ENCODE measurements at places on chromosomes 1 and 21.

GRCh38 chr1:57788313-57788712 lies 364.5 kb upstream of the DAB1 start:
- no peak for DNase-seq

DNA sequence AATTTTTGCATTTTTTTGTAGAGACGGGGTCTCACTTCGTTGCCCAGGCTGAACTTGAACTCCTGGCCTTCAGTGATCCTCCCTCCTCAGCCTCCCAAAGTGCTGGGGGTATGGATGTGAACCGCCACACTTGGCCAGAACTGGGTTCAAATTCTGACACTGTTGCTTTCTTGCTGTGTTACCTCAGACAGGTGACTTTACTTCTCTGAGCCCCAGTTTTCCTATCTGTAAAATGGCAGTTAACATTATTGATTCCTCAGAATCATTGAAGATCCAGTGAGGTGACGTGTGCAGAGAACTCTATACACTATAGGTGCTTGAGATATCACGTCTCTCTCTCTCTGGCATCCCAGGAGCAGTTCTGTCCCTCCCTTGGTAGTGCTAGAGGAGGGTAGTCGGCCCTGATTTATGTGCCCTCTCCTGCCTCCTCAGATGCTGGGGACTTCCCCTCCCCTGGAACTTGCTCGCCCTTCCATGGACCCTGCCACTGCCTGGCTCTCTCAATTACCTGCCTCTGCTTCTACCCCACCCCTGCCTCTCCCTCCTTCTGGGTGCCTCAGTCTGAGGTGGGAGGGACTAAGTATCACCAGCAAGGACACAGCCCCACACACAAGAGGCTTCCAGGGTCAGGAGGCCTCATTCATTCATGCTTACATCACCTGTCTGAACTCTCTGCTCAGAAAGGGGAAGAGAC lies 2.8 kb upstream of the HPCA start:
- DNase-seq, result no peak

DNA sequence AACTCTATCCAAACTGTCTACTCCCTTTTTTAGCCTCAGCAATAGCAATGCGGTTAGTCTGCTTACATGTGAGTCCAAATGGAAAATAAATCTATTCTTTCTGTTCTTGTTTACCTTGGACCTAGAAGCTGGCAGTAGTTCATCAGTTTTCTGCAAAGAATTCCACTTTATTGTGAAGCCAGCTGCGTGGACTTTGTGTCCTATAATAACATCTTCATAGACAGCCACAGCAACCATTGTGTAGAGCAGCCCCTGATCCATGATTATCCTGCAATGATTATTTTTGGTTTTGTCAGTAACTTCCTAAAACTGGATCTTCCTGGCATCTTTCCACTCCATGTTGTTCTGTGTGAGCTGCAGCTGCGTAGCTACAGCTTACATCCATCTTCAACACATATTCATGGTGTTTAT lies 408.7 kb downstream of the NUF2 start:
- no peak for DNase-seq

GRCh38 chr1:15214527-15214926 lies 32.5 kb upstream of the FHAD1 start:
- DNase-seq, result no peak

DNA sequence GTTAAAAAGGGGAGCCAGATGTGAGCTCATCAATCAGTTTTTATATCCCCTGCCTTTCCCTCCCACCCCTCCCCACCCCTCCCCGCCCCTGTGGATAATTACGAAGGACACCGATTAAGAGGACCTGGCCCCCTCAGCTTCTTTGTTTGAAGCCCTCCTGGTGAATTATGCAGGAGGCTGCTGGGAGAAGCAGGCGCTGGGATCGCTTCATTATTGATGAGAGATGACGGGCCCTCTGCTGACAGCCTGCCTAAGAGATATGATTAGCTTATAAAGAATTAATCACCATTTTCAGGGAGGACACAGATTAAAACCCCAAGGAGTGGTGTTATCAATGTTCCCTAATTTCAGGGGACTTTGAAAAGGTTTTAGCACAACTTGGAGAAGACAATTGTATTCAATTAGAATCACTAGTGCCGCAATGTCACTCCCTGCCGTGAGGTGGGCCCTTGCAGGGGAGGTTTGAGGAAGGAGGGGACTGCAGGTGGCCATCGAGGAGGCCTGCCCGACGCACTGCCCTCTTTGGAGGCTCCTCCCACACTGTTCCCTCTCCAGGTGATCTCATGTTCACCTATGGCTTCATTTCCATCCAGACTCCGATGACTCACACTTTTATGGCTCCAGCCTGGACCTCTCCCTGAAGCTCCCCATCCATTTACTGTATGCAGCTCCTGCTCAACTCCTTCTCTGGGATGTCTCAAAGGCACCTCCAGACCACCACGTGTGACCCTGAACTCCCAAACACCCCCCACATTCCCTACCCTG lies 67.0 kb upstream of the KLHDC7A start:
- DNase-seq, result no peak

DNA sequence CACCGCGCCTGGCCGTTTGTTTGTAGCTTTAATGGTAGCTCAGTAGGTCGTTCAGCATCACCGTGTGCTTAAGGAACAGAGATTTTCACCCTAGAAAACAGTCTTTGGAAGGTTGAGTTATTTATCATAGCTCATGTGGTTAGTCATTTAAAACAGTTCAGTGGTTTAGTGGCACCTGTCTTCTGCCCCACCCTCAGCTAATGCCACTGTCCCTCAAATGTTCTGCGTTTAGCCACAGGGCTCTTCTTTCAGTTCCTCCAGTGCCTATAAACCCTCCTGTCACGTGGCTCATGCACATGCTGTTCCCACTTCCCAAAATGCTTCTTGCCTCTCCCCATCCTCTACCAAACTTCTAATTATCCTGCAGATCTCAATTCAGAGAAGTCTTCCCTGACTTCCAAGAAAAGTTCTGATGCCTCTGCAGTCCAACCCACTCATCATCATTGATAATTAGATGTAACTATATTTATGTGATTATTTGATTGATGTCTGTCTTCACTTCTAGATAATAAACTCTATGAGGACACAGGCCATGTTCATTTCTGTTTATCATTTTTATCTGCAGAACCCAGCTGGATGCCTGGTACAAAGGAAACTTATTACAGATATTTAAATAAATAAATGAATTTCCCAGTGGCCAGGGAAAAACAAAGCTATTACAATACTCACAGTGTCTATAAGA lies 14.4 kb upstream of the DIPK1A start:
- no peak for DNase-seq

DNA sequence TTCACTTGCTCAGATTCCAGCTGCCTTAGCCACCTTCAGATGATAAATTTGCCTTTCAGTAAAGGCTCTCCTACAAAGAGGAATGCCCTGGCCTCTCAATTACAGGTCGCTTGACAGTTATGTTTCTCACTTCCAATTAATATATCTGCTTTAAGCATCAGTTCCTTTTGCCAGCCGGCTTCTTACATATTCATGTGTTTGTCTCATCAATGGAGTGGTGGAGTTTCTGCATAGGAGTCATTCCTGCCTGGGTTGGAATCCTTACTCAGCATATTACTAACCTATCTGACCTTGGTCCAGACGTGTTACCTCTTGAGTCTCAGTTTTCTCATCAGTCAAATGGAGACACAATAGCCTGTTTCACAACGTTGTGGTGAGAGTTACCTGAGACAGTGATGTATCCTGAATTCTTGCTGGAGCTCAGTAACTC lies 9.4 kb upstream of the SESN2 start:
- no peak for DNase-seq

GRCh38 chr1:6133146-6133895 lies 46.8 kb downstream of the CHD5 start:
- no peak for DNase-seq

GRCh38 chr1:212791676-212792395 lies at the start of the genes NSL1 and TATDN3:
NSL1 (minus strand) TSS chr1:212791777; CDS start chr1:212791763, 14 bp downstream.
TATDN3 (plus strand) TSS chr1:212791894; CDS start chr1:212791922, 28 bp downstream.
- peak; percentile 81 for DNase-seq

GRCh38 chr1:17582124-17582774 lies 42.8 kb downstream of the ARHGEF10L start:
- DNase-seq, result no peak

- DNase-seq, result no peak
Measured at GRCh38 chr1:44743211-44743610, 3.6 kb downstream of the KIF2C start.

DNA sequence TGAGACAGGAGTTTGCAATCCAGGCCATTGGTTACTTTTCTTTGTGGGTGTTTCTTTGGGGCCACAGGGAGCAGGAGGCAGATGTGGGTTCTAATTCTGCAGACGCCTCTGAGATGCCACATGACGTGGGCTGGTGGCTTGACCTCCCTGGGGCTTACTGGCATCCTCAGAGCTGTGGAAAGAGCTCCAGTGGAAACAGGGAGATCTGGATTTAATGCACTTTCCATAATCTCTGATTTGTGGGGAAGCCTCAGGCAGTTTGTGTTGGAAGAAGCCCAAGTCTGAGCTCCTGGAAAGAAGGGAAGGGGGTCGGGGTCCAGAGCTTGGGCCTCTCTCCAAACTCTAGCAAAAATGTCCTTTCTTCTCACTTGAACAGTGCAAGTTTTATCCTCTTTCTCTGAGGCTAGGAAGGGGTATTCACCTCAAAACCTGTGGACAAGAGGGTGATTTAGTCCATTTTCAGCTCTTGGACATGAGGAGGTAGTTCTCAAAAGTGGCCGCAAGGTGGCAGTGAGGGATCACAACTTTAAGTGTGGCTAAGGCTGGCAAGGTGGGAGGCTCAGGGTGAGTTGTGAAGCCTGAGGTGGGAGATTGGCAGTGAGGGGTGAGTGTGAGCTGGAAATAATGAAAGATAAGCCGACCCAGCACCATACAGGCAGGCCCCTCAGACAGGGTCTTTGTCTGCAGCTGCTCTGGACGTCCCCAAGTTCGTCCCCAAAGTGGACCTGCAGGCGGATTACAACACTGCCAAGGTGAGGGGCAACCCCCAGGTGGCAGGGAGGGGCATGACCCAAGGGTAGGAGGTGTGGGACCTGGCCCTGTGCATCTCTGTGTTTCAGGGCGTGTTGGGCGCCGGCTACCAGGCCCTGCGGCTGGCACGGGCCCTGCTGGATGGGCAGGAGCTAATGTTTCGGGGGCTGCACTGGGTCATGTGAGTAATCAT lies 9.2 kb downstream of the IKBKE start:
- peak; percentile 72 for DNase-seq

- DNase-seq, result no peak
Measured at GRCh38 chr1:233027046-233027445, 76.6 kb downstream of the NTPCR start.

DNA sequence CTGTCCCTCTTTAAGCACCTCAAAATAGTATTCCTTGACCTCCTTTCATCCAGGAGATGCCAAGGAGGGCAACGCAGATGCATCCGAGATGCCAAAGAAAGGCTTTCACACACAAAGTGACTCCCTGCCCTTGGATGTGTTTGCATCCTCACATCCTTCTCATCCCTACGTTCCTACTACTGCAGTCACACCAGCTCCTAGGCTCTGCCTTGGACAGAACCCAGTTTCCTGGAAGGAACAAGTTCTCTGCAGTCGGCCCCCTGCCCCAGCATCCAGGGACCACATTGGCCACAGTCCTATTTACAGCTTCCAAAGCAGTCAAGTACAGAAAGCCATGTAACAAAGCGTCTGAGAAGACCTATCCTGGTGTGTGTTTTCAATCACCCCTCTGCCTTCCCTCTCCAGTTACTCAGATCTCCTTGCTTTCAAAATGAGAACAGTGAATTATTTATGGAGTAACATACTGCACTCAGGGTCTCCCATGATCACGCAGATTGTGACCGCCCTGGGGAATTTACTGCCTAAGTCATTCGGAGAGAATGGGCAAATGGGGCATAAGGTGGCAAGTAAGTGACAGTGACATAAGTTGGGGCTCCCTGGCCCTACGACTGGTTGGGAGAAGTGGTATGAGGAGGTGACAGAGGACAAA lies 21.8 kb upstream of the SRP9 start:
- DNase-seq, result no peak

DNA sequence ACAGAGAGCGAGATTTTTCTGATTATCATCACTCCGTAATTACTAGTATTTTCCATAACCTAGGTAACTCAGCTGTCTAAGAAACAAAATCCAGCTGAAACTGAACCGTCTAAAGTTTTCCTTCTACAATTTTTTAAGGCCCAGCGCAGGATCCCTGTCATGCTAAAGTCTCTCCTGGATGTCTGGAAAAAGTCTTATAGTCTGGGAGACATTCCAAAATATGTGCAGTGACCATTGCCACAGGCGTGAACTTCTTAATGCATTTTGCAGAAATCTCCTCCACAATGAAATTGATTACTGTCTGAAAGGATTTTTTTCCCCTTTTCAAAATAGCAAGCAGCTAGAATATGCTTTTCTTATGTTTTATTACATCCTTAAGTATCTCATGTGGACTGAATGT lies 209.3 kb upstream of the C1orf105 start:
- DNase-seq, result no peak

DNA sequence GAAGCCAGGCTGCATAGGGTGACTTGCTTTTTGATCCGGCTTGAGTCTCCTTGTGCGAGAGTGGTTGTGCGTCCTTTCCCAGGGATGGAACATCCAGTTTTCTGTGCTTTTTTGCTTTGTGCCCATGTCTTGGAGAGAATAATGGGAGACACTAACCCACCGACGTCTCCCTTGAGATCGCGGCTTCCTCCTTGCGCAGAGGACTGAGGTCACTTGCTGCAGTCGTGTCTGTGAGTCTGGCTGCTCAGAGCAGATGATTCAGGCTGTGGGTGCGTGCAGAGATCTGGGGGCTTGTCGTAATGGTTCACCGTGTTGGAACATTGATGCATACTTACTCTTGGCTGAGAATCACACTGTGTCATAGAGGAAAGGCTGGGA lies 164.5 kb upstream of the CACNA1E start:
- DNase-seq, result no peak

DNA sequence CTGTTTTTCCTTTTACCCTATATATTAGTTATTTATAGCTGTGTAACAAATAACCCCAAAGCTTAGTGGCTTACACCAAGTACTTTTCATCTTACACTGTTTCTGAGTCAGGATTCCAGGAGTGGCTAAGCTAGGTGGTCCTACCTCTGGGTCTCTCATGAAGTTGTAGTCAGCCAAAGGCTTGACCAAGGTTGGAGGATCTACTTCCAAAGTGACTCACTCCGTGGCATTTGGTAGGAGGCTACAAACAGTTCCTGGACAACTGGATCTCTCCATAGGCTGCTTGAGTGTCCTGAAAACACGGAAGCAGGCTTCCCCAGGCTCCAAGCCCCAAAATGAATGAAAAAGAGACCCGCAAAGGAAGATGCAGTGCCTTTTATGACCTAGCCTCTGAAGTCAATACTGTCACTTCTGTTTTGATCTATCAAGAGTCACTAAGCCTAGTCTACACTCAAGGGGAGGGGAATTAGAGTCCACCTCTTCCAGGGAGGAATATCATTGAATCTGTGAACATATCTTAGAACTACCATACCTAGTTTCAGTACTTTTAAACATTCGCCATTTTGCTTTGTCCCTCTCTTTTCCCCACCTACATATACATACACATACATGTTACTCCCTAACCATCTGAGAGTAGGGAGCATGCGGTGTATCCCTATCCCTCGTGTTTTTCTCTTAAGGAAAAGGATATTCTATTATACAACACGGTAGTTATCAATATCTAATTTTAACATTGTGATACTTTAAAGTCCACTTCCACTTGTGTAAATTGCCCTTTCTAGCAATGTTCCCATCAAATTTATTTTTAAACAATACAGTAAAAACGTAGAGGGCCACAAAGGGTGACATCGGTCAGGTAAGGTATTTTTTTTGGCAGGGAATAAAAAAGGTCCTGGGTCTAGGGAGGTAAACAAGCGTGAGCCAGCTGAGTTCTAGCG lies 67.2 kb downstream of the SLC35A3 start:
- DNase-seq, result peak; percentile 30
